ELF-1 (cell line): ENCODE measurements at places on chromosomes 13 and 19.

- DNase-seq: no peak
Measured at GRCh38 chr13:41858780-41859179, 102.1 kb downstream of the VWA8 start.

DNA sequence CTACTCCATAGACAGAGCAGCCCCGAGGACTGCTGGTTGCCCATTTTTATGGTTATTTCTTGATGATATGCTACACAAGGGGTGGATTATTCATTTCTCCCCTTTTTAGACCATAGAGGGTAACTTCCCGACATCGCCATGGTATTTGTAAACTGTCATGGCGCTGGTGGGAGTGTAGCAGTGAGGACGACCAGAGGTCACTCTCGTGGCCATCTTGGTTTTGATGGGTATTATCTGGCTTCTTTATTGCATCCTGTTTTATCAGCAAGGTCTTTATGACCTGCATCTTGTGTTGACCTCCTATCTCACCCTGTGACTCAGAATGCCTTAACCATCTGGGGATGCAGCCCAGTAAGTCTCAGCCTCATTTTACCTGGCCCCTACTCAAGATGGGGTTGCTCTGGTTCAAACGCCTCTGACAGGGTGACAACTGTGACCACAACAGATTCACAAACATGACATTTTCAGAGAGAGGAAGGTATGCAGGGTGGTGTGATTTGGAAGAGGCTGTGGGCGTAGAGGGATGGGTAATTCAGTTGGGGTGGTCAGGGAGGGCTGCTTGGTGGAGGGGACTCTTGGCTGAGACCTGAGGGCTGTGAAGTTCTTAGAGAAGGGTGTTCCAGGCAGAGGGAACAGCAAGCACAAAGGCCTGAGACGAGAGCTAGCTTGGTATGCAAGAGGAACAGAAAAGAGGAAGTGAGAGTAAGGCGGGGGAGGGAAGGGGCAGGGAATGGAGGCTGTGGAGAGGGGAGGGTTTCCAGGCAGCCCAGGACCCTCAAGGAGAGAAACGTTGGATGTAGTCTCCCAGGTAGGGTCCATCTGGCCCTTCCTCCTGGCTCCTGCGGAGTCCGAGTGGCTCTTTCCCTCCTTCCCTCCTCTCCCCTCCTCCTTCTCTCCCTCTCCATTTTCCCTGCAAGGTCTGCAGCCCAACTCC, 23.5 kb downstream of the FAM187B start:
- peak; percentile 27 for DNase-seq

DNA sequence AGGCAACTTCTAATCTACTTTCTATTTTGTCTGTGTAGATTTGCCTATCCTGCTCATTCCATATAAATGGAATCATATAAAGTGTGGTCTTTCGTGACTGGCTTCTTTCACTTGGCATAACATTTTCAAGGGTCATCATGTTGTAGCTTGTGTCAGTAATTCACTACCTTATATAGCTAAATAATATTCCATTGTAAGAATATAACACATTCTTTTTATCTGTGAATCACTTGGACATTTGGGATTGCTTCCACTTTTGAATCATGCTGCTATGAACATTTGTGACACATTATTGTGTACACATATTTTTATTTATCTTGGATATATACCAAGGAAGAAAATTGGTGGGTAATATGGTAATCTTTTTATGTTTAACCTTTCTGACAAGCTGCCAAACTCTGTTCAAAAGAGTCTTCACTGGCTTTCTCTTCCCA, 89.0 kb upstream of the CSNK1A1L start:
- DNase-seq: no peak

GRCh38 chr13:75468098-75468497, 13.9 kb downstream of the TBC1D4 start:
- DNase-seq: no peak

- no peak for DNase-seq
Measured at GRCh38 chr13:73939071-73939380, 195.2 kb downstream of the KLF12 start.

DNA sequence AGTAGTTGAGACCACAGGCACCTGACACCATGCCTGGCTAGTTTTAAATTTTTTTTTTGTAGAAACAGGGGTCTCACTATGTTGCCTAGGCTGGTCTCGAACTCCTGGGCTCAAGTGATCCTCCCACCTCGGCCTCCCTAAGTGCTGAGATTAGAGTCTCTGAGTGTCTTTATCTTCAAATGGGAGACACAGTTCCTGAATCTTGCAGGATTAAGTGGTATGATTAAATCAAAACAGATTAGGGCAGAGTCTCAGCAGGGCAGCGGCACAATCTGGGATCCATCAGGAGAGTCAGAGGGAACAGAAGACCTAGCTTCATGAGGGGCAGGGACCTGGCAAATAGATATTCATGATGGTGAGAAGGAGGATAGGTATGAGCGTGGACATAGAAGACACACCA, 953 bp downstream of the RLN3 start:
- DNase-seq: no peak

GRCh38 chr19:6023085-6023682, 45.2 kb upstream of the RANBP3 start:
- no peak for DNase-seq

- DNase-seq: no peak
Measured at GRCh38 chr13:99053636-99054233, 75.9 kb upstream of the DOCK9 start.

- DNase-seq: peak; percentile 32
Measured at GRCh38 chr19:40690050-40690692, at the start of gene NUMBL. Gene NUMBL, minus strand, starts transcription at chr19:40690651. Its CDS starts 168 bp downstream, at chr19:40690483.

DNA sequence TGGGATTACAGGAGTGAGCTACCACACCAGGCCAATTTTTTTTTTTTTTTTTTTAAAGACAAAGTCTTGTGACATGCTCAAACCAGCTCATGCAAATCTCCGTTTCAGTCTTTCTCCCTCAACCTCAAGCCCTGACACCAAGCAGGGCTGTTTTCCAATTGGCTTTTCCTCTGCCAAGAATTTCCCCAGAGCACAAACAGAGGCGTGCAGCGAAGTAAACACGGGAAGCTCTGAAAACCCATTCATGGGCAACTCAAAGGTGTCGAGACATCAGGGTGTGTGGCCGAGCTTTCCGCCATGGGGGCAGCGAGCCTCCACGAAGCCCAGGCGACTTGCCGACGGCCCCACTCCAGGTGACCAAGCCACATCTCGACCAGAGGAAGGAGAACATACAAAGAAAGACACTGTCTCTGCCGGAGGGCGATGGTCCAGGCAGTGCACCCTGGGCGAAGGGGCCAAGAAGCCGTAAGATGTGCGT, 70.0 kb downstream of the INSR start:
- DNase-seq: peak; percentile 23

- peak; percentile 87 for DNase-seq
Measured at GRCh38 chr13:110108348-110109139, 198.4 kb downstream of the COL4A1 start.

DNA sequence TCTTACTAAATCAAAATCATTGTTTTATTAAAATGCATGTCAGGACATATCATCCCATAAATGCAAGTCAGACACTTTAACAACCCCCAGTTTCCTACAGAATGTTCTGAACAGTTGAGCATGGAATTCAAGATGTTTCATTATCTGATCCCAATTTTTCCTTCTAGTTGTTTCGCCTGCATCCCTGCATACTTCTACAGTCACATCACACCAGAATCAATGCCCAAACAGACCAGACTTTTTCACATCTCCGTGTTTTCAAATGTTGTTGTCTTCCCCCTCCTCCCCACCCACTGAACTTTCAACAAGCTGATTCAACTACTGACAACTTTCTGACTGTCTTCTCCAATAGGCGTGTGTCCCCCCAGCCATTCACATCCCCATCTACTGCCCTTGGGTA, 48.6 kb downstream of the LHFPL6 start:
- DNase-seq: no peak

- no peak for DNase-seq
Measured at GRCh38 chr13:66994517-66995202, 235.5 kb downstream of the PCDH9 start.

- no peak for DNase-seq
Measured at GRCh38 chr19:48247212-48247611, 8.5 kb downstream of the CARD8 start.

- DNase-seq: no peak
Measured at GRCh38 chr19:44740351-44740824, 8.1 kb upstream of the BCL3 start.

DNA sequence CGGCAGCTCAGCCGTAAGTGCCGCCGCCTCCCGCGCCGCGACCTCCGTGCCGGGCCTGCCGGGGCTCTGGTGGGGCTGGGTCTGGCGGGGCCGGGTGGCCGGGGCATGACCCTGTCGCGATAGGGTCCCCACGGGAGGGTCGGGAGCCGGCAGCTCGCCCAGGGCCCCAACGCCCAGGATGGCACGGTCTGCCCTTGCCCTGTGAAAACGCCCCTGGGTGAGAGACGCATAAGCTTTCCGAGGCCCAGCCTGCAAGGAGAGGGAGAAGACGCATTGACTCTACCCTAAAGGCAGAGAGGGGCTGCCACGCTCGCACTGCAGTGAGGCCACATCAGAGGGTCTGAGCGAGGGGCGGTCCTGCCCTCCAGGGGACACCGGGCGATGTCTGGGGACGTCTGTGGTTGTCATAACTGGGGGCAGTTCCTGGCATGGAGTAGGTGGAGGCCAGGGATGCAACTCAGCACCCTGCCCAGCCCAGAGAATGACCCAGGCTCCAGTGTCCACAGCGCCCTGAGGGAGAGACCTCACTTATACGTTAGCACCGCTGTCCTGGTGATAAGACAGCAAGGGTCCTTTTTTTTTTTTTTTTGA, 539 bp downstream of the ZNF554 start:
- DNase-seq: peak; percentile 44

GRCh38 chr13:94163535-94163934, 315.9 kb downstream of the DCT start:
- DNase-seq: no peak

GRCh38 chr13:34003656-34004055, 185.7 kb downstream of the RFC3 start:
- DNase-seq: no peak

GRCh38 chr13:43057653-43058317, 34.4 kb downstream of the DNAJC15 start:
- DNase-seq: peak; percentile 91

GRCh38 chr19:41941410-41942202, 13.4 kb upstream of the ERFL start:
- no peak for DNase-seq

DNA sequence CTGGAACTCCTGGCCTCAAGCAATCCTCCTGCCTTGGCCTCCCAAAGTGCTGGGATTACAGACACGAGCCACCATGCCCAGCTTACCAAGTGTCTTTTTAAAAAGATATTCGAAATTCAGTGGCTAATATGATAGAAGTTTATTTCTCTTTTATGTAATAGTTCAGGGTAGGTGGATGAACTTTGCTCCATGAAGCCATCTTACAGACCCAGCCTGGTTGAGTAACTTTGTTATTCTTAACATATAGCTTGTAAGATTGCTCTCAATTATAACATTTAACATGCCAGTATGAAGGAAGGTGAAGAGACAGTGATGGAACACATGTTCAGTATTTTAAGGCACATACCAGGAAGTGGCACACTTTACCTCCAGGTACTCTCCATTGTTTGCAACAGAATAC, 42.4 kb downstream of the ZIC2 start:
- DNase-seq: no peak
